ENCODE measurements at places on chromosomes 1 and 21.
A peak's percentile ranks its signal among the peaks of the same experiment; 100 is the strongest.

GRCh38 chr1:2962541-2962940 is 58.7 kb upstream of the ACTRT2 start:
- no peak for DNase-seq

GRCh38 chr1:4108758-4109627 is 208.9 kb upstream of the C1orf174 start:
- DNase-seq: no peak

- no peak for DNase-seq
Observed at GRCh38 chr1:108072212-108072611, 107.2 kb upstream of the VAV3 start.

DNA sequence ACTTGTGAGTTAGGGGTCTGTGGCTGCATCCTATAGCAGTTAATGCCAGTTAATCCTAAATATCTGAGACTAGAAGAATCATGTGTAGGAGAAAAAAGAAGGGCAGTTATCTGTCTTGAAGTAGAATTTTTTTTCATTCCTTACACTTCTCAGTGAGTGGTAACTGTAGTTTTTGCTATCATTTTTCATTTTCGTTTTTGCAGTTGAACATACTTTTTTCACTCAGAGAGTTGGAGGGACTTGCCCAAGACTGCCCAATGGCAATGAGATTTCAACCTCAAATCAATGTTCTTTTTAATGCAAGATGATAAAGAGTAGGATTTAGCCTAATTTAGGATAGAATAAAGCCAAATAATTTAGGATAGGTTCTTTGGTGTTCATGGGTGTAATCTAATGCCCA is 5.5 kb downstream of the PRDX6 start:
- no peak for DNase-seq

DNA sequence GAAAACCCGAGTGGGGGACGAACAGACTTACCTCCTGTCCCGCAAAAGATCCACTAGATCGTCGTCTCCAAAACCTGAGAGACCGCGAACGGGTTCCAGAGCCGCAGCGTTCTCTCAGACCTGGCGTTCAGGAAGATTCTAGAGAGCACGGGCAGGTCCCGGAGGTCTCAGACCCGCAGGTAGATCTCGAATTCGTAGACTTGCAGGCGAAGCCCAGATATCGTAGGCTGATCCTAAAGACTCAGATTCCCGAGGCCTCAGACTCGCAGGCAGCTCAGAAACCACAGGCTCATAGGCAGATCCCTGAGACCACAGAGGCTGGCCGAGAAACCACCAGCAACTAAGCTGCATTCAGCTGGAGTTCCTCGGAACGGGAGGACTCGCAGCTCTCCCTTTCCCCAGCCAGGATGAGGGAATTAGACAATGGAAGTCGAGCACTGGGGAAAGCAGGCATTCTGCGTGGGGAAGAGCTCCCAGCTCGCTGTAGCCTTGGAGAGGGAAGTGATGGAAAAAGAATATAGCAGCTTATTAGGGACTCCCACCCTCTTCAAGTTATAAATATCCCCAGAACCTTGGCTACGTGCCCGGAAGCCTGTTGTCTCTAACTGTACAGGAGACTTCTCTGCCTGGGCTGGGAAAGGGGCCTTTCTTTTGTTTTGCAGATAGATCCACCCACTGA is at the start of gene ZNF436:
Gene ZNF436, minus strand, starts transcription at position 502 of the 679 bp plus-strand sequence. CDS start 1,831 bp downstream, outside the sequence.
- DNase-seq: peak; percentile 70

DNA sequence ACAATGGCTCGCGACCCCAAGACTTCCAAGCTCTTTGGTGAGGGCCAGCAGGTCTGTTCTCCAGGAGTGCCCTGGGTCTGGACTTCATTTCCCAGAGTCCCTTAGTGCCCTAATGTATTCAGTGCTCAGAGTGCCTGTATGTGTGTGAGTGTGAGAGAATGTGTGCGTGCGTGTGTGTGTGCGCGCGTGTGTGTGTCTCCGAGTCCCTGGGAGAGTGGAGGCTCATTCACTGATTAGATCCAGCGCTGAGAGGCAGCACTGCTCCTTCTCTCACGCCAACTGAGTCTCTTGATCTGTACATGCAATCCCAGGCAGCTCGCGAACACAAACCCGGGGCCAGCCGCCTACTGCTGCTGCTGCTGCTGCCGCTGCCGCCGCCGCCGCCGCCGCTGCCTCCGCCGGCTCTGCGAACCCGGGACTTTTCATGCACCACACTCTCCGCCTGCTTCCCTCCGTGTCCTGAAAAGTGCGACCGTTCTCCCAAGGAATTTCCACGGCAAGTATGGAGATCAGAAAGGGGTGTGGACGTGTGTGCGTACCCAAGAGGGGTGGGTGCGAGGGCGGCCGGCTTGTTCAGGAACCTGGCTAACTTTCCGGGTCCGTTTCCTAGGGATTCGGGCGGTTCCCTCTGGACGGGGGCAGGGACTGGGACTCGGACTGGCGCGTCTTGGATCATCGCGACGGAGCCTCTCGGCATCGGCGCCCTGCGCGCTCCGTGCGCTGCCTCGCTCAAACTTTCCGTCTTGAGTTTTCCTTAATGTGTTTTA is at the start of gene RNF220:
Gene RNF220, plus strand, starts transcription at position 225 of the 767 bp plus-strand sequence.
- DNase-seq: peak; percentile 64

GRCh38 chr1:202862679-202863560 is 26.0 kb downstream of the RABIF start:
- no peak for DNase-seq

DNA sequence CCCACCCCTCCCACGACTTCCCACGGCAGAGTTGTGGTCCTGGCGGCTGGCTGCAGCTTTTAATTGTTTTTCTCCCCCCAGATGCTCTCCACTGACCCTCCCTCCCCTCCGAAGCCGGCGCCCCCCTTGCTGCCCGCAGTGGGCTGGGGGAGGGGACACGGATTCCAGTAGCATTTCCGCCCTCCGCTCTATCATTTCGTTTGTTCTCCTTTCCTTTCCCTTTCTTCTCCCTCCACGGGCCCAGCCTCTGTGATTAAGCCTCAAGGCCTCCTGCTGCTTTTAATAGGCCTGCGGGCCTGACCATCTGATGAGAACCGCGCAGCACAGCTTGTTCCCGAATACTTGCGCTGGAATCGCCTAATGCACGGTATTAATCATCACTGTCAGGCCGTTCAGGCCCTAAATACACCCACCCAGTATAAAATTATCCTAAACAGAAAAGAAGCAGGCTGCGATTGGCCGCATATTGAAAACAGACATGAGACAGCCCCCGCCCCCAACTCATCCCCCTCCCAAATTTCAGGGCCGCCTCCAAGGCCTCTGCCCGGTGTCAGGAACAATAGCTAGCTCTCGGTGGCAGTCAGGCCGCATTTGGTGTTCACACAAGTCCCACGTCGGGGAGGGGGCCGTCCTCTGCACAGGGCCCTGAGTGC is 102.0 kb upstream of the ARHGEF16 start:
- DNase-seq: no peak

- no peak for DNase-seq
Observed at GRCh38 chr21:35382696-35383095, 333.6 kb upstream of the RUNX1 start.

DNA sequence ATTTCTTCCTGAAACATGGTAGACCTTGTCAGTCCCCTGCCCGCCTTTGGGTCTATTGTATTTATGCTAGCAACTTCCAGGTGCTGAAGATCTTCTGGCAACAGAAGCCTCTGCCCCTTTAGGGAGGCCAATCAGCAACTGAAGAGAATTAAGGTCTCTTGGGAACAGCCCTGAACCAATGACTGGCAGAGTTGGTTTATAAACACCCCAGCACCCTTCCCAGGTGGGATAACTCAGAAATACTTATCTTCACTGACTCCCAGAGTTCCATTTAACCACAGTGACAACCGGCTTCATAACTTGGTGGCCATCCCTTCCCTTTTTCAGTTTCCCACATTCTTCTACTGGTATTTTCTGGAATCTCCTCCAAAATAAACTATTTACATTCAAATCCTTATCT is 27.2 kb upstream of the TMCO1 start:
- no peak for DNase-seq

GRCh38 chr1:43549921-43550597 is 19.4 kb downstream of the PTPRF start:
- DNase-seq: no peak

GRCh38 chr21:45134279-45135076 is 60.1 kb downstream of the ADARB1 start:
- no peak for DNase-seq

- no peak for DNase-seq
Observed at GRCh38 chr1:14253676-14254075, 344.8 kb upstream of the KAZN start.

- no peak for DNase-seq
Observed at GRCh38 chr1:34272152-34272551, 95.4 kb downstream of the C1orf94 start.

- DNase-seq: no peak
Observed at GRCh38 chr1:237911911-237912310, 21.2 kb upstream of the ZP4 start.

GRCh38 chr21:33026878-33027400 is 1.2 kb downstream of the OLIG2 start:
- no peak for DNase-seq

GRCh38 chr1:119637710-119638109 is 10.4 kb downstream of the ZNF697 start:
- DNase-seq: no peak

- DNase-seq: peak; percentile 80
Observed at GRCh38 chr1:110339407-110340206, 430 bp downstream of the RBM15 start.

GRCh38 chr1:73813716-73814115 is 384.3 kb downstream of the LRRIQ3 start:
- DNase-seq: no peak

GRCh38 chr1:25517476-25518394 is 25.7 kb upstream of the LDLRAP1 start:
- no peak for DNase-seq

GRCh38 chr1:25568834-25569596 is 25.6 kb downstream of the LDLRAP1 start:
- DNase-seq: peak; percentile 41

- DNase-seq: no peak
Observed at GRCh38 chr1:16451841-16452528, 11.5 kb downstream of the NECAP2 start.

- no peak for DNase-seq
Observed at GRCh38 chr1:183379951-183380350, 38.2 kb downstream of the NMNAT2 start.

GRCh38 chr1:202291961-202292712 is 49.6 kb downstream of the UBE2T start:
- DNase-seq: no peak

GRCh38 chr1:97660431-97661105 is 260.3 kb downstream of the DPYD start:
- no peak for DNase-seq
